MV-4-11 (cell line): ENCODE measurements at places on chromosomes 4 and X.

GRCh38 chr4:11297201-11297600, 131.5 kb downstream of the HS3ST1 start:
- no peak for DNase-seq

DNA sequence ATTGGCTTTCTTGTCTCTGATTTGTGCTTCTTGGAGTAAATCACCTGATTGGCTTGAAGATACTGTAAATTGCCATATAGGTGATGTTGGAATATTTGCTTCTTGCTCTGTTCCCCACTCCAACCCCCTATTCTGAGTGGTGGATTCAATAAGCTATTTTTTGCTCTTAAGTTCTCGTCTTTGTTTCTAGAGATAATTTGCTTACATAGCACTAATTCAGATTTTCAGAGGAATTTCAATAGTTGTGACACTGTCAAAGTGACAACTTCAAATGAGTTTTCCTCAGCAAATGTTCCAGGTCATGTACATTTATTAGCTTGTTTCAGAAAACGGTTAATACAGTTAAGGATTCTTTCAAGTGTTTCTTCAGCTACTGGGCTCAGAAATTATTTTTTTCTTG, 18.6 kb downstream of the LANCL3 start:
- DNase-seq, result no peak

DNA sequence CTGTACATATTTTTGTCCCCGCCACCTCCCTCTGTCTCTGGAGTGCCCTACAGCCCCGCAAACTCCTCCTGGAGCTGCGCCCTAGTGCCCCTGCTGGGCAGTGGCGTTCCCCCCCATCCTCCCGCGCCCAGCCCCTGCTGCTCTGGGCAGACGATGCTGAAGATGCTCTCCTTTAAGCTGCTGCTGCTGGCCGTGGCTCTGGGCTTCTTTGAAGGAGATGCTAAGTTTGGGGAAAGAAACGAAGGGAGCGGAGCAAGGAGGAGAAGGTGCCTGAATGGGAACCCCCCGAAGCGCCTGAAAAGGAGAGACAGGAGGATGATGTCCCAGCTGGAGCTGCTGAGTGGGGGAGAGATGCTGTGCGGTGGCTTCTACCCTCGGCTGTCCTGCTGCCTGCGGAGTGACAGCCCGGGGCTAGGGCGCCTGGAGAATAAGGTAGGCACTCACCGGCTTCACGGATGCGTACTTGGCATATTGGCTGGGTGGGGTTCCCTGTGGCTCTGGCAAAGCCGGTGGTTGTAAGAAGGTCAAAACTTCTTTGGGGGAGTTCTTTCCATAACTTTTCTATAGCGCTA, 653 bp downstream of the HHIP start:
- no peak for DNase-seq

DNA sequence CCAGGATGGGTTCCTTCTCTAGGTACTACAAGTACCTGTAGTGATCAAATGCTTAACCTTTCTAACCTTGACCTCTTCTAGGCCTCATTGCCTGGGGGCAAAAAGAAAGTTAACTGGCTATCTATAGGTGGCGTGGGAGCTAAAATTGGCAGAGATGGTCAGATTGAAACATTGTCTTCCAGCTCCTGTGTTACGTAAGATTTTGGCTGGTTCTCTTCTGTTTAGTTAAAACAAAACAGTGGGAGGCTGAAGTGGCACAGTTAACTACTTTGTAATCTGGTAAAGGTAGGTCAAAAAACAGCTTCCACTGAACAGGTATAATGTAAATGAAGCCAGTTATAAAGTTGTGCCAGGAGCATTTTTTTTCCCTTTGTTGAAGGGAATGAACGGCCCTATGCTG, 115.2 kb downstream of the MBNL3 start:
- no peak for DNase-seq

GRCh38 chr4:173488656-173489055, 41.4 kb downstream of the HAND2 start:
- no peak for DNase-seq

GRCh38 chr4:78876568-78877320, 62.5 kb downstream of the PAQR3 start:
- DNase-seq, result peak; percentile 74

GRCh38 chr4:88865046-88865445, 167.4 kb upstream of the NAP1L5 start:
- no peak for DNase-seq
